ENCODE measurements at places on chromosomes 1 and 21.

GRCh38 chr1:36824390-36824861, 209.9 kb downstream of the GRIK3 start:
- DNase-seq = no peak

- DNase-seq = no peak
These were observed 12.1 kb upstream of the AIM2 start for GRCh38 chr1:159088546-159089183.

DNA sequence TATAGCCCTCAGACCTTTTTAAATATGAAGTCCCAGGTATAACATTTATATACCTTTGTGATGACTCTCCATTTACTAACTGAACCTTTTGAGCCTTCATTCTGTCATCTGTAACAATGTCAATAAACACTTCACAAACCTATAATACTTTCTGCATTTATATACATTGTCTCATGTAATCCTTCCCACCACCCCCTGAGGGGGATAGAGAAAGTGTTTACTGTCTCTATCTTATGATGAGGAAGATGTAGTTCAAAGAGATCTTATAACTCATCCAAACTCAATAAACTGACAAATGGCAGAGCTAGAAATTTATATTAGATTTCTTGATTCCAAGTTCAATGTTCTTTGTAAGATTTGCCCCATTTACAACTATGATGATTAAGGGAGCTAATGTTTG, 48.3 kb upstream of the CR2 start:
- no peak for DNase-seq

DNA sequence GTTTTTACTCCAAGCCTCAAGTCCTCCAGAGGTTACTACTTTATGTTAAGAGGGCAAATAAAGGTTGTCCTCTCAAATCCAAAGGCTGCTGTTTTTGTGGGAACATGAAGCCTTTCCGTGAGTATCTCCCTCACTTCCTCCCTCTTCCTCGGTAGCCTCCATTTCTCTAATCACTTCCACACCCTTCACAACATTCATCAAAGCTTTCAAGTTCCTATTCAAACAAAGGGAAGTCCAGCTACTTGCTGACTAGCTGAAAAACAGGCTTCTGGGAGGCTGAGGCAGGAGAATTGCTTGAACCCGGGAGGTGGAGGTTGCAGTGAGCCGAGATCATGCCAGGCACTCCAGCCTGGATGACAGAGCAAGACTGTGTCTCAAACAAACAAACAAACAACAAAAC, 6.6 kb upstream of the CD48 start:
- no peak for DNase-seq

GRCh38 chr1:29325675-29326074, 89.4 kb downstream of the PTPRU start:
- DNase-seq = no peak

DNA sequence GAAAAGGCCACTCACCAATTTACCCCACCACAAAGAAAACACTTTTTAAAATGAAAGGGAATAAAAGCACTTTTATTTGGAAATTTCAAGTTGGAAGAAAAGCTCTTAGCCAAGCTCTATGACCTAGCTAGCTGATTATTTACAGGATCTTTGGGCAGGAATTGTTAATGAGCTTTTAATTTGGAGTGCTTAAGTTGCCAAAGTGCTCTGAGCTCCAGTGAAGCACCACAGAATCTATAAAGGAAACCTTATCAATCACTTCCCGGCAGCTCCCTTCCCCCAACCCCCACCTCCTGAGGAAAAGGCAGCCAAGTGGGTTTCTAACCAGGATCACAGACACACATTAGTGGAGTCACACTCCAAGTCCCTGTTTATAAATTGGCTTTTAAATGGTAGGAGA, 1.5 kb downstream of the ERI3 start:
- DNase-seq = no peak

DNA sequence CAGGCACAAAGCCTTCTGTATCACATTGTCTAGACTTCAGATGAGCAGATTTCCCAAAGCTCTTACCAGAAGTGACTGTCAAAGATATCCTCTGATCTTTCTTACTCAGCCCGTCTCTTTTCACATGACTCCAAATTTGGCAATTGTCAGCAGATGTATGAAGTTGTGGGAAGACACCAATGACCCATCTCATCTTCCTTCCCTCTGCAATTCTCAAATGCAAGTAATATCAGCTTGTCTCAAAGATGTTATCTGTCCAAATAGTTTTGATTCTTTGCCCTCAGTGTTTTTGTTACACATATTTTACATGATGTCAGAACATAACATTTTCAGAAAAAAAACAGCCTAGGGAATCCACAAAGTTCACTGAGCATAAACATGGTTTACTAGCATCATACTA, 45.1 kb upstream of the RGS2 start:
- DNase-seq = no peak

GRCh38 chr1:94876362-94876761, 50.5 kb downstream of the CNN3 start:
- DNase-seq = no peak

- DNase-seq = no peak
These were observed 187.1 kb upstream of the COA6 start for GRCh38 chr1:234186037-234186688.

DNA sequence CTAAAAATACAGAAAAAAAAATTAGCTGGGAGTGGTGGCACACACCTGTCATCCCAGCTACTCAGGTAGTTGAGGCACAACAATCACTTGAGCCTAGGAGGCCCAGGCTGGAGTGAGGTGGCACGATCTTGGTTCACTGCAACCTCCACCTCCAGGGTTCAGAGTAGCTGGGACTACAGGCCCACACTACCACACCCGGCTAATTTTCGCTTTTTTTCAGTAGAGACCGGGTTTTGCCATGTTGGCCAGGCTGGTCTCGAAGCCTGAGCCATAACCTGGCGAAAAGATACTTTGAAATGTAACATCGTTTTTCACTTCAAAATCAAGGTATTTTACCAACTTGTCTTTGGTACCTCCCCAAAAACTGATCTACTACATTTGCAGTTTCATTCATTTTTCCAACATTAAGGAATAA, 6.1 kb downstream of the GAS5 start:
- DNase-seq = no peak

- DNase-seq = no peak
These were observed 50.1 kb upstream of the PCBP3 start for GRCh38 chr21:45593162-45594022.

- no peak for DNase-seq
These were observed 3.2 kb downstream of the MYOCOS start for GRCh38 chr1:171625225-171625624.

- no peak for DNase-seq
These were observed 17.7 kb downstream of the FCRL3 start for GRCh38 chr1:157682710-157683437.

DNA sequence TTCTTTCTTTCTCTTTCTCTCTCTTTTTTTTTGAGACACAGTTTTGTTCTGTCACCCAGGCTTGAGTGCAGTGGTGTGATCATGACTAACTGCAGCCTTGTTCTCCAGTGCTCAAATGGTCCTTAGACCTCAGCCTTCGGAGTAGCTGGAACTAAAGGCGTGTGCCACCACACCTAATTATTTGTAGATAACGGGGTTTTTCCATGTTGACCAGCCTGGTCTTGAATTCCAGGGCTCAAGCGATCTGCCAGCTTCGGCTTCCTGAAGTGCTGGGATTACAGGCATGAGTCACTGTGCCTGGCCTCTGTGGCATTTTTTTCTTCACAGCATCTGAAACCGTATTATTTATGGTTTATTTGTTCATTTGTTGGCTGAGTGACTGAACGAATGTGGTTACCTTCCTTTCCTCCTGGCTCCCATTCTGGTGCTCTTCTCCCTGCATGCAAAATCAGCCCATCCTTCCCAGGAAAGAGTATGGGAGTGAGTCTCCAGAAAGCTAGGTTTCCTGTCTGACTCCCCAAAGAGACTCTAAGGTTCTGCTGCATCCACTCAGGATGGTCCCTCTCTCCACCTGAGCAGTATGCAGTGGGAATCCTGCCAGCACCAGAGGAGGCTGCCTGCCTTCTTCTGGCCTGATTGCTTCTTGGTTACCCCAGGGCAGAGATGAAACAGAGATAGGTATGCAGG, 155.0 kb upstream of the BEND5 start:
- no peak for DNase-seq

- no peak for DNase-seq
These were observed 5.7 kb downstream of the SZRD1 start for GRCh38 chr1:16372535-16373285.

DNA sequence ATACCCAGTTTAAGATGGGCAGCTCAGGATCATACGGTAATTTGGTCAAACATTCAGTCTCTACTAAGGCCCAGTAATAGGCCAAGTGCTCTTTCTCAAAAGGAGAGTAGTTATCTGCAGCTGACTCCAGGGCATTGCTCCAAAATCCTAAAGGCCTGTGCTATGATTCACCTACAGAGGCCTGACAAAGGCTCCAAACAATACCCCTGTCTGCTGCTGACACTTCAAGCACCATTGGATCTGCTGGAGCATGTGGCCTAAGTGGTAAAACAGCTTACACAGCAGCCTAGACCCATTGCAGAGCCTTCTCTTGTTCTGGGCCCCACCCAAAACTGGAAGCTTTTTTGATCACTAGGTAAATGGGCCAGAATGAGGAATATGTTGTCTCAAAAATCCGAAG, 22.8 kb downstream of the SLAMF7 start:
- DNase-seq = no peak

DNA sequence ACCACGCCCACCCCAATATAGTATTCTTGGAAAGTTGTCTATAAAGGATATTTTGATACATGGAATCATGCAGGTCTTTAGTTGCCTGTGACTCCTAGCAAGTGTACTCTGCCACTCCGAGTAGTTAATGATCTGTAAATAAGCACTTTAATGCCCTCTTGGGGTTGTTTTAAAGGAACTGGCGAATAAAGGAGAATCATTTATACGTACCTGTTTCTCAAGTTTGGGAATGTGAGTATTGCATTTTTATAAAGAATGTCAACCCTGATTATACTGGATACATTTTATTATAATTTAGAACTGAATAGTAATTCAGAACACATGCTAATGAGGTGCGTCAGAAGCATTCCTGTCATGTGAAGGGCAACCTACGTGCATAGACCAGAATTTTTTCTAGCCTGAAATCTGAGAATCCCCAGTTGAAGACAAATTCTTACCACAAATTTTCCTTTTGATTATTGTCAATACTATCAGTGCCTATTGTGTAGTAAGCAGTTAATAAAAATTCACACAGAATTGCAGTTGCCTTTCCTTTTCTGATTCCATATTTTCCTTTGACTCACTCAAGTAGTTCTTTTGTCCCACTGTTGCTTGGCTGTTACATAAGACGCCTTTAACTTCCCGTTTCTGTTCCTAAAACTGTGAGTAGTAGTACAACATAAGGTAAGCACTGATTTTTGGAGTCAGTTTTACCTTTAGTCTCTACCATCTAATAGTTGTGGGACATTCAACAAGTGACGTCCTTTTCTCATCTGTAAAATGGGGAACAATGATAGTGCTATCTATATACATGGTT, 5.1 kb downstream of the AHCYL1 start:
- no peak for DNase-seq

DNA sequence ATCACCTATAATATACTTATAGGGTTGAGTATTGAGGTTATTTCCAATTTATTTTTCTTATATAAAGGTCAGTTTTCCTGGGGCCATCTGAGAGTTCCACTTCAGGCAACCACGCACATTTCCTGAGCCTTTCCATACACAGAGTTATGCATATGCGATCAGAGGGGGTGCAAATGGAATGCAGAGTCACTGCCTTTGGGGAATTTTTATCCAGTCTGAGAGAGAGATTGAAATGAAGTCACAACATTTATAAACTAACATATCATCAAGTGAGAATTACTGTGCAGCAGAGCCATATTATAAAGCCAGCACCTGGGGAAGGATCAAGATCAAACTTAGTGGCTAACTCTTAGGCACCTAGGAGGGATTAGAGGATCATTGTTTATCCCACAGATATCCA, 299.9 kb upstream of the PLXNA2 start:
- DNase-seq = no peak

DNA sequence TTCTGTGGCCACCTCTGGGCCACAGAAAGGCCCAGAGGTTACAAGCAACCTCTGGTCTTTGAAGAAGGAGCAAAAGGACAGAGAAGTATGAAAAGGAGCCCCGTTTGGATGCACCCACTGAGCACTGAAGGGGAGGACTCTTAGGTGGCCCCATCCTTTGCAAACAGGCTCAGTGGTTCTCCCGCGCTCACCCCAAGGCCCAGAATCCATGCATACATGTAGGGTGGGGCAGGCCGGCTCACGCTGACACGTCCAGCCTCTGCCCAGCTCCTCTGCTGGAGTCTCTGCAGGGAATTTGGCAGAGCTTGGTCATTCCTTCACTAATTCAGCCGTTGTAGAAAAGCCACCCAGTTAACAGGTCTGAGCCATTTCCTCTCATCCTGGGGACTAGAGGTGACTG, 61.3 kb upstream of the AJAP1 start:
- DNase-seq = no peak

DNA sequence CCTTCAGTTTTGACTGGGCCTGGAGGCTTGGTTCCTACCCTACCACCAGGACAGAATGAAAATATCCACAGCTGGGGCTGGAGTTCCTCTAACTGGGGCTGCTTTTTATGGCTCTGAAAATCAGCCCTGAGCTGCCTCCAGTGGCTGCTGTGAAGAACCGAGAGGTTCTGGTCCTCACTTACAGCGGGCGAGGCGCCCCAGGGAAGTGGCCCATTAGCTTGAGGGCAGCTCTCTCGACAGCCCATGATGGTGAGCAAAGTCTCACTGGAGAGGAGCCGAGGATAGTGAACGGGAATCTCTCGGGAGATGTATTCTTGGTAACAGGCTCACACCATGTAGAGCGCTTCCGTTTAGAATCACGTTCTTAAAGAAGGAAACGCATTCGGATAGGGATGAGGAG, 459.7 kb downstream of the KIF26B start:
- DNase-seq = no peak

GRCh38 chr1:198359024-198359653, 181.3 kb downstream of the ATP6V1G3 start:
- no peak for DNase-seq
